ENCODE measurements at places on chromosomes 3 and 15.

DNA sequence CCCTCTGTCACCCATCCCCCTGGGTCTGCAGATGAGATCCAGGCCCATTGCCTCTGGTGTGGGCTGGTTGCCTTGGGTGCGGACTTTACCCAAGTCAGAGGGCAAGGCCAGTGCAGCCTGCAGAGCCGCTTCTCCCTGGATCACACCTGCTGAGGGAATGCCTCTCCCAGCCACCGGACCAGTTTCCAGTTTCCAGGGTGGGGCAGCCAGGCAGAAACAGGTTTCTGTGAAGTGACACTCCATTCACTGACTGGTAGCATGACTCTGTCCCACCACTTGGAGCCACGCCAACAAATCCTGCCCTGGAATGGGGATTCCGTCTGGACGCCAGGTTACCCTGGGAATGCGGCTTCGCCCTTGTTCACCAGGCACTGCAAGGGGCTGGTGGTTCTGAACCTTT is 30.0 kb downstream of the PAQR5 start:
- DNase-seq: no peak

- DNase-seq: no peak
Measured at GRCh38 chr3:5079761-5080160, 42.3 kb upstream of the ARL8B start.

DNA sequence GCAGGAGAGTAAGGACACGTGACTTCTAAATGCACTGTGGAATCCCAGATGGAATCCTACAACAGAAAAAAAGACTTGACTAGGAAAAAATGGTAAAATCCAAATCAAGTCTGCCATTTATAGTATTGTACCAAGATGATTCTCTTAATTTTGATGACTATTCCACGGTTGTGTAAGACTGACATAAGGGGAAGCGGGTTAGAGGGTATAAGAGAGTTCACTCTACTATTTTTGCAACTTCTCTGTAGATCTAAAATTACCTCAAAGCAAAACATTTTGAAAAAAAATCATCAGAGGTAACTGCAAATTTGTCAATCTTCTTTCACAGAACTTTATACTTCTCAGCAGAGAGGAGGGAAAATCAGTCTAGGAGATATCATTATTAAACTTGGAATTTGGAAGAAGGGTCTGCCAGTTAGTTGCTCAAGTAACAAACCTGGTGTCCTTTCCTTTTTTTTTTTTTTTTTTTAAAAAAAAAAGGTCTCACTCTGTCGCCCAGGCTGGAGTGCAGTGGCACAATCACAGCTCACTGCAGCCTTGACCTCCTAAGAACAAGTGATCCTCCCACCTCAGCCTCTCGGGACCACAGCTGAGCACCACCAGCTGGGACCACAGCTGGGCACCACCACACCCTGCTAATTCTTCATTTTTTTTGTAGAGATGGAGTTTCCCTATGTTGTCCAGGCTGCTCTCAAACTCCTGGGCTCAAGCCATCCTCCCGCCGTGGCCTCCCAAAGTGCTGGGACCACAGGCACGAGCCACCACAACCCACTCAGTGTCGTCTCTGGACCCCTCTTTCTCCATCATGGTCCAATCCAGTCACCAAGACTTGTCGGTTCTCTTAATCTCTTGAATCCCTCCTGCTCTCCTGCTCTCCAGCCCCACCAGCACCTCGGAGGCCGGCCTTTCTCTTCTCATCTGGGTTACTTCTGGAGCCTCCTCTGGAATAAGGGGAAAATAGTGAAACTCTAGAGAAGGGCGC is 14.9 kb upstream of the HES1 start:
- no peak for DNase-seq

- DNase-seq: no peak
Measured at GRCh38 chr3:44509393-44509921, 32.0 kb upstream of the ZNF445 start.

DNA sequence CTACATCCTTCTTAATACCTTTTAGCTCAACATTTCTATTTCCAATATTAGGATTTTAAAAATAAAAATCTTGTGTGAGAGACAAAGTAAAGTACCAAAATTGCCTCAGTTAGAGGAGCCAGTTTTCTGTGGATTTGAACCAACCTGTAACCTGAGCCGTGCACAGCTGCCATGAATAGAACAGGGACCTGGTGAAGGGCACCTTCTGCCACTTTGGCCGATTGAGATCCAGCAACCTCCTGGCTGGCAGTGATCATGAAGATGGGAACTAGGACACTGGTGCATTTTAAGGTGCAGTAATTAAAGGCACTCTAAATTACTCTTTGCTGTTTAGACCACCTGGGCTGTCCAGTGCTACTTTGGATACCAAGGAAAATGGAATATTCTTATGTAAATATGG is 34.3 kb upstream of the TRAK1 start:
- DNase-seq: no peak

DNA sequence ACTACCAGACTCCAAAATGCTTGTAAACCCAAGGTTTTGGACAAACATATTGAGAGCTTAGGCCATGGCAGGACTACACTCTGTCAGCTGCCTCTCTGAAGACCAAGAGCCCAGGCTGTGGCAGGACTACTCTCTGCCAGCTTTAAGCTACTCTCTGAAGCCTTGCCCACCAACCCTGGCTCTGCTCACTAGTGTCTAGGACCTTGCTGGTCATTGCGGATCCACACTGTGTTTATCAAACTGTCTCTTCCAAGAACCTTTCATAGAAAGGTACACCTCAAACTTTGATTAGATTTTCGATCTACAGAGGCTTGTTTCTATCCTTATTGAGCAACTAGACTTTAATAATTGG is 41.9 kb upstream of the MME start:
- DNase-seq: no peak

DNA sequence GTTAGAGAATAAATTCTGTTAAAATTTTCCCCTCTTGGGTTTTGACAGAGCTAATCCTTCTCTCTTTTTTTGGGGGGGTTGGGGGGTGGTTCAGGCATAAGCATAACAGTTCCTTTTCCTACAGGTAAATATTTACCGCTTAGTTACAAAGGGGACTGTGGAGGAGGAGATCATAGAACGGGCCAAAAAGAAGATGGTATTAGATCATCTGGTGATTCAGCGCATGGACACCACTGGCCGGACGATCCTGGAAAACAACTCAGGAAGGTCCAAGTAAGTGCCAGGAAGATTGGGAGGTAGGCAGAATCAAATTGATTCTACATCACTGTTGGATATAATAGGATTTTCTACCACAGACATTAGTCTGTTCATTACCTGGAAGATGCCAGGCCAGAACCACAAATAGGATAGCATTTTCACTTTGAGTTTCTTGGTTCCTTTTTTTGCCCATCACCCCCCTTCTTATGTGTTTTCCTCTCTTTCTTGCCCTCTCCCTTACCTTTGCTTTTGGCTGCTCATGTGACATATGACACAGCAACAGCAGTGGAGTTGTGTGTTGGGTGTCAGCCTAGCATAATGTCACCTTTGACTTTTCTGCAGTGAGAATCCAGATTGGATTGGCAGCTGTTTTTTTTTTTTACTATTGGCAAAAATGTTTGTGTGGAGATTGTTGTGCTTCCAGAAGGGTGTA is 79.0 kb downstream of the CHD2 start:
- no peak for DNase-seq
